ENCODE measurements at places on chromosomes 7 and 10. TPM values are rescaled to one million over a fixed set of nuclear protein-coding genes. Genes with fewer than 3 reads are reported as not detected.

DNA sequence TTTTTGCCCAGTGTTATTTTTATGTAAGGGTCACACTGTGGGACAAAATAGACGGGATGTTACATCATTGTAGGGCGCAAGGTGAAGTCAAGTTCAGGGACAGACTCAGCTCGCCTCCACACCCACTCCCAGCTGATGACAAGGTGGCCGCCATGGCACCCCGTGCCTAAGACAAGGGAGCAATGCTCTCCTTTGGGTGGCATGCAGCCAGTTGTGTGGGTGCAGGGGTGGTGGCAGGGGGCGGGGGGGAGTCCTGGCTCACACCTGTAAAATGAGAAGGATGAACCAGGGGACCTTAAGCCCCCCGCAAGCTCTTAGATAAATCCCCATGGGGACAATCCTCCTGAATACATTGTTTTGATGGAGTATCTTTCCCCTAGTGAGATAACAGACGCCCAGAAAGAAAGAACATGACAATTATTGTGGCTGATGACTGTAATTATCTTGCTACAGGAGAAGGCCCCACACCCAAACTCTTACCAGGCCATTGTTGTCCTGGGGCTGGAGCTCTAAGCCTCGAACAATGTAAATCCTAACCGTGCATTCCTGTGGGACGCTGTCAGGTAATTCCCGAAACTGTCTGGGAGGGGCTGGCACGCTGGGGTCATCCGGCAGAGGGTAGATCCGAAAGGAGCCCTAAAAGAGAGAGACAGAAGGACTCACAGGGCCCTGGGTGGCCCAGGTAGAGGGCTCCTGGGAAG is 148.7 kb downstream of the MYOF start:
- DNase-seq, result no peak

The SPDYE6 gene
- total RNA-seq, result not detected

- no peak for DNase-seq
These were observed 1021.6 kb downstream of the GATA3 start for GRCh38 chr10:9076066-9076465.

GRCh38 chr7:159247910-159248309 is 103.2 kb upstream of the VIPR2 start:
- DNase-seq, result no peak

GRCh38 chr7:93973134-93973533 is 31.0 kb downstream of the BET1 start:
- DNase-seq, result no peak

DNA sequence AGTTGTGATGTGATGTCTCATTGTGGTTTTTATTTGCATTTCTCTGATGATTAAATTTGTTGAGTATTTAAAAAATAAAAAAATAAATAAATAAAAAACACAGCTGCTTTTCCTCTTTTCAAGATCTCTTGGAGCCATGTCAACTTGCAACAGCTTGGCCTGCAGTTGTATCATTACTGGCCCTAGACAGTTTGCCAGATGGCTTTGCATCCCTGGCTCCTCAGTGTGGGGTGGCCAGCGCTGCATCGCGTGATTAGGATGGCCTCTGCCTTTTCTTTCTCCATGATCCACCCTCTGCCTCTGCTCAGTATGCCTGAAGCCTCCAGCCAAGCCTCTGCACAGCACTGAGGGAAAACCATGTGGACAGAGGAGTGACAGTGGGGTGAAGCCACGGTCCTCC is 96.8 kb downstream of the PPP1R3C start:
- no peak for DNase-seq

DNA sequence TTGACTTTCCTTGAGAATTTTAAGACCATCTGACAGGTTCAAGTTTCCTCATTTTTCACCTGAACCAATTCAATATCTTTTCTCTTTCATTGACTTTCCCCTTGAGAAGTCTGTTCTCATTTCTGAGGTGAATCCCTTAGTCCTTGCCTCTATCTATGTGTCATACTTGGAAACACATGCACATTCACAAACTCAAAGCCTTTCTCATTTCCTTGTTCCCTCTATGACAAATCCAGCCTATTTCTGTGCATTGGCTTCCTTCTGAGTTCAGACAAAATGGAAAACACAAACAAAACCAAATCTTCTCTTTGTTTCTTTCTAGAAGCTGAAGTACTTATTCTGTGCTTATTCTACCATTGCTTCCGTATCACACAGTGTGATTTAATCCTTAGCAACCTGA is 13.8 kb downstream of the PTTG1IP2 start:
- no peak for DNase-seq

The ADAMTS14 gene
- not detected for total RNA-seq

DNA sequence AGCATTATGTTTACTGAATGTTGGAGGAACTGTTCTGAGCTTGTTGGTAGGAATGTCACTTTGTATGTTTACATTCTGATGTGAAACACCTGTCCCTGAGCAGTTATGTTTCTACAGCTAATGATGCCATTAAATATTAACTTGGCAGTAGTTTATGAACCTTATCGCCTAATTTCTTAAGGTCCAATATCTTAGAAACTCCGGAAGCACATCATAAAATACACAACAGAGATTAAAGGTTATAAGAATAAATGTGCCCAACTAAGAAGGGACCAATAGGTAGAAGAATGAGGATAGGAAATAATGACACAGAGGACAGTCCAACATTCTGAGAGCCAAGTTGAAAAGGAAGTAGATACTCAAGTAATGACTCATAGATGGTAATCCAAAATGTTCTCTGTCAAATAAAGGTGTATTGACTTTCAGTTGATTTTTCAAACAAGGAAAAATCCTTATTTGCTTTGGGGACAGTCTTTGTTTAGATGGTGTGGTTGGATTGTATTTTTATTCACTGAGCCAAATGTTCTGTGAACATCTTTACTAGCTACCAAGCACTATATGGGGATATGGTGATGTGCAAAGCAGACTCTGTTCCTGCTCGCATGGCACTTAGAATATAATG is 31.9 kb downstream of the LCOR start:
- no peak for DNase-seq

The TCAF2 gene
- total RNA-seq, result 29.6 TPM

GRCh38 chr7:108351729-108352131 is 104.5 kb downstream of the NRCAM start:
- DNase-seq, result no peak

The SNCG gene
- not detected for total RNA-seq

The REPIN1 gene
- total RNA-seq, result 58.2 TPM

DNA sequence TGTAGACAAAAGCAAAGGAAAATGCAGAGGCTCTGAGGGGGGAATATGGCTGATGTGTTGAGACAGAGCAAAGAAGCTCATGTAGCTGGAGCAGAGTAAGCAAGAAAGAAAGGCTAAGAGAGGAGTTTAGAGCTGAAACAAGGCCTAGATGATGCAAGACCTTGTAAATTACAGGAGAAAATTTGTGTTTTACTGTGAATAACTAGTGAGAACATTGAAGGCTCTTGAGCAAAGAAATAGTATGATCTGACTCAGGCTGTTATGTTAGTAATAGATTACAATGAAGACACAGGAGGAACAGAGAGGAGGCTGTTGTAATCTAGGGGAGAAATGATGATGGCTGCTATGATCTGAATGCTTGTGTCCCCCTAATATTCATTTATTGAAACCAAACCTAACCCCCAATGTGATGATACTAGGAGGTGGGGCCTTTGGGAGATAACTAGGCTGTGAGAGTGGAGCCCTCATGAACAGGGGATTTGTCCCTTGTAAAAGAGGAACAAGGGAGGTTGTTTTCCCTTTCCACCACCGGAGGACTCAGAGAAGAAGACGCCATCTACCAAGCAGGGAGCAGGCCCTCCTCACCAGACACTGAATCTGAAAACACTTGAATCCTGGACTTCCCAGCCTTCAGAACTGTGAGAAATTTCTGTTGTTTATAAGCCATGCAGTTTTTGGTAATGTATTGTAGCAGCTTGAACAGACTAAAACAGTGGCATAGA is 394.9 kb downstream of the HTR7 start:
- no peak for DNase-seq

The PRKG1 gene
- not detected for total RNA-seq

The ALOX5 gene
- 4.2 TPM for total RNA-seq

GRCh38 chr10:70540789-70541360 is 61.7 kb downstream of the PRF1 start:
- DNase-seq, result no peak

- DNase-seq, result no peak
These were observed 156.5 kb upstream of the PLPP4 start for GRCh38 chr10:120300513-120300912.

GRCh38 chr10:123557366-123558108 is 108.6 kb upstream of the GPR26 start:
- no peak for DNase-seq

- no peak for DNase-seq
These were observed 208.3 kb downstream of the DNAJB6 start for GRCh38 chr7:157544980-157545680.

- DNase-seq, result no peak
These were observed 1.0 kb downstream of the STX1A start for GRCh38 chr7:73718438-73718881.

The ATG9B gene
- total RNA-seq, result 16.8 TPM

The ABCB1 gene
- 12.2 TPM for total RNA-seq

GRCh38 chr7:70267381-70268120 is 669.3 kb downstream of the AUTS2 start:
- no peak for DNase-seq

GRCh38 chr10:119388849-119389345 is 153.6 kb downstream of the RGS10 start:
- DNase-seq, result no peak

The CHAT gene
- not detected for total RNA-seq

The DMBT1 gene
- total RNA-seq, result not detected

DNA sequence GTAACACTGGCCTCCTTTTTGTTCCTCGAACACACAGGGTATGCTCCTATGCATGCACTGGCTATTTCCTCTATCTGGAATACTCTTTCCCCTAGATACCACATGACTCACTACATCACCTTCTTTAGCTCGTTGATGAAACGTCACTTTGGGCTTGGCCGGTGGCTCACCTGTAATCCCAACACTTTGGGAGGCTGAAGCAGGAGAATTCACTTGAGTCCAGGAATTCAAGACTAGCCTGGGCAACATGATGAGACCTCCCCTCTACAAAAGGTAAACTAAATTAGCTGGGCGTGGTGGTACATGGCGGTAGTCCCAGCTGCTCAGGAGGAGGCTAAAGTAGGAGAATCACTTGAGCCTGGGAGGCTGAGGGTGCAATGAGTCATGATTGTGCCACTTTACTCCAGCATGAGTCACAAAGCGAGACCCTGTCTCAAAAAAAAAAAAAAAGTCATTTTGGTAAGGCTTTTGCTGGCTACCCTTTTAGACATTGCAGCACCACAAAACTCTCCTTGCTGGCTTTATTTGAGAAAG is 14.5 kb downstream of the ANKIB1 start:
- DNase-seq, result no peak

DNA sequence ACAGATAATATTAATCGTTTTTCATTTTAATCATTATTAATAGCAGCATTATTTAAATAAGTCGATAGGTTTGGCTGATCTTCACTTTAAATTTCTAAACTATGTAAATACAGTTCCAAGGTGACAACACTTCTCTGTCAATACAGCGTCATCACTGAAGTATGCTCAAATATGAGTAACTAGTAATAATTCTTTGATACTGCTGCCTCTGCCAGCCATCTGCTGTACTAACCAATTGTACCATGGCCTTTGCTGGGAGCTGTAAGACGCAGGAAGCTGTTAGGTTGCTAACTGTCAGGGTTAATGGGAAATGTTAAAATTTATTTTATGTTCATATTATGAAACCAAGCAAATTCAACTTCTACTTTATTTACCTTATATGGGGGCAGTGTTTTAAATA is 1650.5 kb upstream of the LRRTM3 start:
- DNase-seq, result no peak

- no peak for DNase-seq
These were observed 158.2 kb downstream of the SRPK2 start for GRCh38 chr7:105230486-105230885.

DNA sequence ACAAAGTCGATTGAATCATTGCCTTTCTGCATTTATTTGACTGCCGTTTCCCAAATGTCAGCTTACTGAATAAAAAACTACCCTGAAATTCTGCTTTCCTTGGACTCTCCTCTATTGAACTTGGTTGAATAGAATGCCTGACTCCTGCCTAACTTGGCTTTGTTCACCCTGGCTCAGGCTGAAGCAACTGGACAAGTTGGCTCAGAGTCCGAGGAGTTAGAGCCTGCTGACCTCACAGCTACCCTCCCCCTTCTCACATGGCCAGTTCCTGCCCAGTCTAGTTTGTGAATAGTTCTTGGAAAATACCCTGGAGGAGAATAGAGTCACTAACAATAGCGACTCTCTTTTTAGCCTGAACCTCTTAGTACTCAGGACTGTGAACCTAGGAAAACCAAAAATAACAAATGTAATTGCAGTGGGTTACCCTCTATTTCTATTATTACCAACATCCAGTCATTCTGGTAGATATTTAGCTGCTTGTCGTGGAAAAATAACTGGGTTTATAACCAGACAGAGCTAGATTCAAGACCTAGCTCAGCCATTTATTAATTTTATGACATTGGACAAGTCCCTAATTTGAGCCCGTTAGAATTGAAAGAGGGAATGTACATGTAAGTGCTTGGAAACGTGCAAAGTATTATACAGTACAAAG is 17.3 kb upstream of the NRBF2 start:
- DNase-seq, result no peak

DNA sequence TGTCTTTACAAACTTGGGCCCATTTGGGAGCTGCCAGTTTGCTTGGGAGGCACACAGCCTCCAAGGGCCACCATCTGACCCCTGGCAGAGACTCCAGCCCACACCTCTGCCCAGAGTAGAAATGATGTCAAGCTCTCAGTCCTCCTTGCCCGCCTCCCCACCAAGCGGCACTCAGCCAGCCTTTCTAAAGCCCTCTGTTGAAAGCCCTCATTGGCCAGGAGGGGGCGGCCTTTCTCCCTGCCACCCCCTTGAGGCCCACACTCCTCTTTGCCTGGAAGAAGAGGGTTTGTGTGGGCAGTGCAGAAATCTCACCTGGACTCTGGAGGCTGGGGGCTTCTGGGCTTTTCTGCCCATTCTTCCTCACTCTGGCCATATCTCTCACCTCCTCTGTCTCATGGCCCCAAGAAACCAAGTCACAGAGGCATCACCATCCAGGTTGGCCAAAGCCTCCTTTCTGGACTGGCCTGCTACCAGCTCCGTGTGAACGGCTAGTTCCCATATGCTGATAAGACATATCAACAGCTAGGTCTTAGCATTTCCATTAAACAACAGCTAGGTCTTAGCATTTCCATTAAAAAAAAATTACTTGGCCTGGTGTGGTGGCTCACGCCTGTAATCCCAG is 36.1 kb downstream of the UBTD1 start:
- peak; percentile 8 for DNase-seq
